Non-pigmented ciliary epithelial cell (primary cell): ENCODE measurements at places on chromosomes 4 and X.

GRCh38 chr4:1321946-1322650 is 24.9 kb upstream of the UVSSA start:
- no peak for DNase-seq

DNA sequence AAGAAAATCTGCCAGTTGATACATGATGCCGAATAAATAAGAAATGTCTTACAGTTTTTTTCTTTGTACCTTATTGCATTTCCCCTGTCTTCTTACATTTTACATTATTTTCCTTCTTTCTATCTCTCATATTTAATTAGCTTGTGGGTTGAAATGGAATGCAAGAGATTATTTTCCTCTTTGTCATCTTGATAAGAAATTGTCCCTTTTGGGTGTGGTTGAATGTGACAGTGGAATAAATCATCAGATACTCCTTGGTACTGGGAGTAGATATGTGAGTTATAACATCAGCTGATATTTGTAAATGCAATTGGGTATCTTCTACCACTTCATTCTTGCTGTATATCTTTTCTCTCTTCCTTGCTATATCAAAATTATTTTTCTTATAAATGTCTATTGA is 997.4 kb downstream of the RAPGEF2 start:
- no peak for DNase-seq

- DNase-seq: no peak
These were observed 82.9 kb upstream of the KCNIP4 start for GRCh38 chr4:22031423-22031822.

DNA sequence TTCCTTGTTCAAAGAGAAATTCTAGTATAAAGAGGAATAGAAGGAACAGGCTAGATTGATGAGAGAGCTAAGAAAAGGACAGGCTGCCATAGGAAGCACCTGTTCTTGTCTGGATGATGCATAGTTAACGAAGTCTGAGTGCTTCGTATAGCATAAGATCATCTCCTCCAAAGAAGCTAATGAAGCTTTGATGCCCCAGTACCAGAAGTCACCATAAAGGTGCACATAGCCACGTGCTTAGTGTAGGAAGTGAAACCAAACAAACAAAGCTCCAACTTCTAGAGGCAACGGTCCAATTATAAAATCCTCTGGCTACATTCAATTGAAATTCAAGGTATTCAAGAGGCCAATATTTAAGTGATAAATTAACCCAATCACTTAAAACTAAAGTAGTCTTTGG is 31.0 kb downstream of the AFAP1 start:
- DNase-seq: no peak

DNA sequence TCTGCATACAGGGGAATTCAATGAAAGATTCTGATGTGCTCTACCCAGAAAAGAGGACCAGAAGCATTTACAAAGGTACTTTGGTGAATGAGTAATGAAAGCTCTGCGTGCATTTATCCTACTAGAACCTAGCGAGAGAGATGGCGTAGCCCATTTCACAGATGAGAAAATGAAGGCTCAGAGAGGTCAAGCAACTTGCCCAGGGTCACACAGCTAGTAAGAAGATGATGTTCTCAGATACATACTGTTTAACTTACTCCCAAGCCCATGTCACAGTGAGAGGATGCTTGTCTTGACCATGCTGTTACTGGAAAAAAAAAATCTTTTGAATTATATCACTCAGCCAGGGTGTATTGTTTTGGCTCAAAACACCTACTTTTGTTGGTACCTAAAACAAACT is 317.3 kb downstream of the LDB2 start:
- no peak for DNase-seq

- DNase-seq: no peak
These were observed 566.0 kb upstream of the TENM3 start for GRCh38 chr4:181677201-181677600.
